ENCODE measurements at places on chromosomes 11 and 22.

GRCh38 chr22:35617137-35617755, at the start of gene MB:
Gene MB, minus strand, starts transcription at chr22:35617329. Its CDS starts 72 bp downstream, at chr22:35617257.
- no peak for DNase-seq

GRCh38 chr11:133947321-133947756, 9.4 kb downstream of the IGSF9B start:
- DNase-seq, result peak; percentile 55

- no peak for DNase-seq
These were observed 18.8 kb upstream of the SYT13 start for GRCh38 chr11:45304992-45305335.

- DNase-seq, result no peak
These were observed 10.6 kb downstream of the EIF3M start for GRCh38 chr11:32594272-32594671.

- DNase-seq, result peak; percentile 47
These were observed 21.3 kb upstream of the NELL1 start for GRCh38 chr11:20647976-20648565.

DNA sequence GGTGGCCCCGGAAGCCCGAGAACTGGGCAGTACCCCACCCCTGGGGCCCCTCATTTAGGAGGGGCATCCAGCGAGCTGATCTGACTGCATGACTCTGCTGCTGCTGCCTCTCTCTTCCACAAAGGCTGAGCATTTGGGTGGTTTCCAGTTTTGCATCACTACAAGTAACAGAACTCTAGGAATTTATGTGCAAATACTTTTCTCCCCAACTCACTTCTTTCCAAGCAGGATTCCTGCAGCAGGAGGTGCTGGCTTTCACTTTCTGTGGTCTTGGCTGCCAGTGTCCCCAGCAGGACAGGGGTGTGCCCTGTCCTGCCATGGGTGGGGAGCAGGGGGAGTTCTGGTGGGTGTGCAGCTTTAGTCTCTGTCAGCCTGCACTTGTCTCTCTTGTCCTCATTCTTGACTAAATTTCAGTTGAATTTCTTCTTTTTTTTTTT, 21.2 kb downstream of the UPB1 start:
- no peak for DNase-seq

GRCh38 chr11:77783025-77783424, 37.5 kb downstream of the RSF1 start:
- DNase-seq, result no peak

DNA sequence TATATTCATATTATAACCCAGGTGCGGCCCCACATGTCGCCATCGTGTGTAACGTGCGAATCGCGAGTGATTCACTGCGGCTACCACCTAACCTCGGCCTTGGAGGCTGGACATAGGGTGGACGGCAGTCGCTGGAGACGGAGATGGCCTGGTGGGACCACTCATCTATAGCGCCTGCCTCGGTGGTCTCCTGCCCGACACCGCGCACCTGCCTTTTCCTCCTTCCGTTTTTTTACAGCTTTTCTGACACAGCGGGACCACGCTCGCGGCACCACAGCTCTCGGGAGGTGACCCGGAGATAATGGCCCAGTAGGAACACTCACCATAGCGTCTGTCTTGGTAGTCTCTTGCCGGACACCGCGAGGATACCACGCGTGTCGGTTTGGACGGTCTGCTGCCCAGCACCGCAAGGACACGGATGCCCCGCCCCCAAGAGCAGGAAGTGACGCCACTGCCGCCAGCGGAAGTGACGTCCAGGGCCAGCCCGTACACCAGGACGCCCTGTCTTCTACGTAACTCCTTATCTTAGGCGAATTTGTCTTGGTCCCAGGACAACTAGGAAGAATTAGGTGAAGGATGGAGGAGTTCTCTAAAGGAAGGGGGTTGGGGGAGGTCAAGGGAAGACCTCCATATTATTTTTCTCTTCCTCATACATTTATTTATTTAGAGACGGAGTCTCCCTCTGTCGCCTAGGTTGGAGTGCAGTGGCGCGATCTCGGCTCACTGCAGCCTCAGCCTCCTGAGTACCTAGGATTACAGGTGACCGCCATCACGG, 6.4 kb downstream of the SNU13 start:
- peak; percentile 86 for DNase-seq

GRCh38 chr11:440065-441042, 1.5 kb downstream of the ANO9 start:
- DNase-seq, result no peak

- no peak for DNase-seq
These were observed 104.5 kb downstream of the CHST1 start for GRCh38 chr11:45560913-45561281.

GRCh38 chr22:38214302-38215056, 12.7 kb downstream of the MAFF start:
- peak; percentile 58 for DNase-seq

DNA sequence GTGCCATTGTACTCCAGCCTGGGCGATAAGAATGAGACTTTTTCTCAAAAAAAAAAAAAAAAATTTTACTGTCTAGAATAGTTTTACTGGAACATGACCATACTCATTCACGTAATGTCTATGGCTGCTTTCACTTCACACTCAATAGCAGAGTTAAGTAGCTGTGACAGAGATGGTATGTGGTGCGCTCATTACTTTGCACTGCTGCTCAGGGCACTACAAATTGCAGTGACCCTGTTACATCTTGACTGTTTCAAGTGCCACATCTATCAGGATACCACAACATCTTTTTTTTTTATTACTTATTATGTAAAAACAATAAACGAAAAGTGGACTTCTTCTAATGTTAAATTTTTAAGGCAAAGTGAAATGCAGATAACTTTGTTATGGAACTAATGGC, 110.3 kb downstream of the ARHGAP20 start:
- DNase-seq, result no peak

- DNase-seq, result no peak
These were observed 28.0 kb upstream of the CCDC188 start for GRCh38 chr22:20178915-20179227.

DNA sequence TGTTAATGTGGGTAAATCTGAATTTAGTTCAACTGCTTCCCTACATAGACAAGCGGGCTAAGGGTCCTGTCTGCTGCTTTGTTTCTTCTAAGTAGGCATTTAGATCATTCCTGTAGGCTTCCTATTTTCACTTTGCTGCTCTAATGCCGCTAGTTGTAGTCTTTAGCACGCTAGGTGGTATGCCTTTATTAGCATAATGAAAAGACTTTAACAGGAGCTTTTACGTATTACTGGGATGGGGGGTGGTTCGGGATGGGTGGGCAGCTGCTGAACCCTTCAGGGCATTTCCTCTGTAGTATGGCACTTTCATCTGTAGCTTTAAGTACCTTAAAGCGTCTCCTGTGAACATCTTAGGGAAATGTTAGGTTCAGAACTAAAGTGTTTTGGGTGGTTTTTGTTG, 85.3 kb downstream of the GGT1 start:
- no peak for DNase-seq

DNA sequence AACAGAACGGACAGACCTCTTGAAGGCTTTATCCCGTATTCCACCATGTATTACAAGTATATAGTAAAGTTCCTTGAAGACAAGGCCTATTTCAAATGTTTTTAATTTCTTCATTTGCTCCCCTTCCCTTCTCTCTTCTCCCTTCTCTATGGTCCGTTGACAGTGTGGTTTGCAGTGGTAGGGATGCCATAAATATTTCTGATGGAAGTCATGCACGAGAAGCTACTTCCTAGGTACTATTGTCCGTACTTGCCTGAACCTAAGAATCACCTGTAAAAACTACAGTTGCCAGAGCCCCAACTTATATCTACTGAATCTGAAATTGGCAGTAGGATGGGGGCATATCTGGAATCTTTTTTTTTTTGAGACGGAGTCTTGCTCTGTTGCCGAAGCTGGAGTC, 2.8 kb downstream of the PISD start:
- no peak for DNase-seq

- no peak for DNase-seq
These were observed 35.6 kb downstream of the SIK2 start for GRCh38 chr11:111637885-111638284.

GRCh38 chr11:8066036-8066910, 14.7 kb upstream of the TUB start:
- no peak for DNase-seq

DNA sequence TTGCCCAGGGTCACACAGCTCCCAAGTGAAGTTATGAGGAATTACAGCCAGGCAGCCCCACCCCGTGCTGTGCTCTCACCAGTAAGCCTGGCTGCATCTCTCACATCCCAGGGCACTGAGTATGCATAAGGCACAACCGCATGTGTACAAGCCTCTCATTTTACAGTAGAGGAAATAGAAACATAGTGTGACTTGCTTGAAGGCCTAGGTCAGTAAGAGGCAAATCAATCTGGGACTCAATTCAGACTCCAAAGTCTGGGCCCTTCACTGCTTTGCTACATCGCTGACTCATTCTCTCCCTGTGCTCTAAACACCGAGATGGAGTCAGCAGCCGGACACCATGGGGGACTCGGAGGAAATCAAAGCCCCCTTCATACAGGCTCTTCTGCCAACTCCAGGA, 7.9 kb downstream of the ABTB2 start:
- DNase-seq, result no peak

GRCh38 chr22:32219026-32219425, 14.2 kb upstream of the RFPL2 start:
- DNase-seq, result no peak

- DNase-seq, result no peak
These were observed 39.0 kb upstream of the KCNQ1OT1 start for GRCh38 chr11:2738551-2739431.

DNA sequence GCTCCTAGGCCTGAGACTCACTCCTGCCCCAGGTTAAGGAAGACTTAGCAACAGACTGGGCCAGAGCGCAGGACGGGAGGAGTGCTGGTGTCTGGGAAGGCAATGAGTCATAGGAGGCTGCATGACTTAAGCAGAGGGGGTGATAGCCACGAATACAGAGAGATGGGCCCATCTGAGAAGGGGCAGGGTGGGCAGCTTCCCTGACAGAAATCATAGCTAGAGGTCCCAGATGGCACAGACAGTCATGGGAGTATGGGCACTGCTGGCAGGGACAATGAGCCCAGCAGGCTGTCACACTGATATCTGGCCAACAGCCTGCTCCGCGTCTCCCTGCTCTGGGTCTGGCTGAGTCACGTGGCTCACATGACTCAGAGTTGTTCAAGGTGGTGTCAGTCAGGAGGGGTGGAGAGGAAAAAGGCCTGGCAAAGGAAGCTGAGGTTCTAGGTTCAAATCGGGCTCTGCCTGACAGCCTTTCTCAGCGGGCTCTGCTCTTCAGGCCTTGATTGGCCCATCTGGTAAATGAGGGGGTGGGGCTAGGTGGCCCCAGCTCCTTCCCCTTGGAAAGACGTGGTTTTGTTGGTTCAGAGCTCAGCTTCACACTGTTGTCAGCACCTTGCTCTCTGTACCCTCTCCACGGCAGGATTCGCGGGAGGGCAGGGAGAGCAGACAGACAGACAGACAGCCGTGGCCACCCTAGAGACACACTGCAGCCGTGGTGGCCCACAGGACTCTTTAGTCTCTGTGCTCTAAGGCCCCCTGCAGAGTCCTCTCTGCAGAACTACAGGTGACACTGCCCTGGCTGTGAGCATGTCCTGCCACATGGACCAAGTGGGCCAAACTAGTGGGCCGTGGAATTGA, 47.8 kb downstream of the DBX1 start:
- no peak for DNase-seq

DNA sequence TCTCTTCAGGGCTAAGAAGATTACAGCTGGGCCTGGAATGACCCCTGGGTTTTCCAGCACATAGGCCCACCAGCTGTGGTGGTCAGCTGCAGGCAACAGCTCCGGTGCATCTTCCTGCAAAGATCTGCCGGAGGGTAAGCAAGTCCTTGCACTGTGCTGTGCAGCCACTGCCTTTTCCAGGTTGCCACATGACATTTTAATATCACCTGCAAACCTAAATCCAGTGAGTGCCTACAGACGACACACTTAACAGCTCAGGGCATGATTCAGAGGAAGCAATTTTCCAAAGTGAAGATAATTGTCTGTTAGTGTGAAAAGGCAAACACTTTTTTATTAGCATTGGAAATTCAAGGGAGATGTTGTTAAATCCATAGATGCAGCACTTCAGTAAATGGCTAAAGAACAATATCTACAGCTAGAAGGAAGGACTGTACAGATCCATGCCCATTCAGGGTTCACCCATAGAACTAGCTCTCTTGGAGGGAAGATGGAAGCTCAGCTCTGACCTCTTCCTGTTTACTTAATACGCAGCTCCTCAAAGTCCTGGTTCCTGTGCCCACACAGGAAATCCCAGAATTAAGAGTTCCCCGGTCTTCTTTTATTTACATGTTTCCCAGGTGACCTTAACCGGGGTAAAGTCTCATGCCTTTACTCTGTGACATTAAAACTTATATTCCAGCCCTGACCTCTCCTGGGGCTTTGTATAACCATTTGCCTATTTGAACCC, 13.3 kb upstream of the NRIP3 start:
- DNase-seq, result no peak

DNA sequence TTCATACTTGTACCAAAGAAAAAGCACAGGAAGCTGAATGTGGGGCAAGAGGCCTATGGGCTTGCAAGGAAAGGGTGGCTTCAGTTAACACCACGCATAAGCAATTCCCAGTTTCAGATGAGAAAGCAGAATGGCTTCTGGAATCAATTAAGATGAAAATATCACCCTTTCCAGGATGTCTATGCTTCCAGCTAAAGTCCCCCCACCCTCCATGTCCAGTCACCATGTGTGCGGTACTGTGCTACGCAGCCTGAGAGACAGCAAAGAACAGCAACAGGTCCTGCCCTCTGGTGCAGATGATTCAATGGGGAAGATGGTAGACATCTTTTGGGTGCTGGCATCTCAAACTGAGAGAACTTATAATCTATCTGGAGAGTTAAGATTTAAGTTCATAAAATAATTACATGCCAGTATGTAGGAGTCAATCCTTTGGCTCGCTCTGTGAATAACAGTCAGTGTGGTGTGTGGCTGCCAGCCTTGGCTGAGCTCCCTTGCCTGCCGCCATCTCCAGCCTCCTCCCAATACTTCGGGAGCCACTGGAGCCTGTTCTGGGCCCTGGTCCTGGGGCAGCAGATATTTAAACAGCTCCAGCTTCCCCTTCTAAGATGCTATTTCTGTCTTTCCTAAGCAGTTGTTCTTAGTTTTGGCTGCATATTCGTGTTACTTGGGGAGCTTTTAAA, 44.5 kb downstream of the ME3 start:
- DNase-seq, result no peak

- no peak for DNase-seq
These were observed 20.9 kb downstream of the TP53AIP1 start for GRCh38 chr11:128921793-128922192.

DNA sequence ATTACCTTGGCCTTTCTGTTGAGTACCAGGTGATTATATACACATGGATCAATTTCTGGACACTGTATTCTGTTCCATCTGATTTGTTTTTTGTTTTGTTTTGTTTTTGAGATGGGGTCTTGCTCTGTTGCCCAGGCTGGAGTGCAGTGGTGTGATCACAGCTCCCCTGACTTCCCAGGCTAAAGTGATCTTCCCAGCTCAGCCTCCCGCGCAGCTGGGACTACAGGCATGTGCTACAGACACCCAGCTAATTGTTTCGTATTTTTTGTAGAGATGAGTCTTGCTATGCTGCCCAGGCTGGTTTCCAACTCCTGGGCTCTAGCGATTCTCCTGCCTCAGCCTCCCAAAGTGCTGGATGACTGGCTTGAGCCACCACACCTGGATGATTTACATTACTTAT, 19.0 kb downstream of the TCIRG1 start:
- DNase-seq, result no peak
